ENCODE measurements at places on chromosomes 1 and 21.

DNA sequence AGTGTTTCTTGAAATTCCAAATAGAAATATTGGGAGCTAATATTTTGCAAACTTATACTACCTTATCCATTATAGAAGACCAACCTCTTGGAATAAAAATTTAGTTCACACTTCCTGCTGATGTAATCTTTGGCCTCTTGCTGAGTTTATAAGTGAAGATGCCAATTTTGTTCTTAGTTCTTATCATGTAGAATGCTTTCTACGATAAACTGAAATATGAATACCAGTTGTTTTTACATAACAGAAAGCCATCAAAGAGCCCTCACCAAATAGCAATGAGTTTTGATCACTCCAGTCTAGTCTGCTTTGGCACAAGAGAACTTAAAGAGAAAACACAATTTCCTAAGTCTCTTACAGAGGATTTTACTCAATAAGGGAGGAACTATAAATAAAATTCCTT, 89.5 kb downstream of the DENND1B start:
- no peak for DNase-seq

DNA sequence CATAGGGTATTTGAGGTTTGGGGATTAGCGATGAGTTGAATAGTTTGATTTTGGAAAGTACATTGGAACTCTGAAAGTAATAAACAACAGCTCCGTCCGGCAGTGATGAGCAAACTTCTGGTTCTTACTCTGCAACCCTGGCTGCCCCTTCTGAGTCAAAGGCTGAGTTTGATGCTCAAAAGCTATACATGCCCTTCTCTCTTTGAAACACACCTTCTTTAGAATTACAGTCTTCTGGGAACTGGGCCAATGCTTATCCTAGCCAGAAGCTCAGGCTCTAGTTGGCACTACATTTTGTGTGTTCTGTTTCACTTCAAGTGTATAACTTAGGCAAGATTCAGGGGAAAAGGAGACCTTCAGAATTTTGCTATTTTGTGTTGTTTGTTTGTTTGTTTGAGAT, 9.3 kb downstream of the AHCYL1 start:
- no peak for DNase-seq

DNA sequence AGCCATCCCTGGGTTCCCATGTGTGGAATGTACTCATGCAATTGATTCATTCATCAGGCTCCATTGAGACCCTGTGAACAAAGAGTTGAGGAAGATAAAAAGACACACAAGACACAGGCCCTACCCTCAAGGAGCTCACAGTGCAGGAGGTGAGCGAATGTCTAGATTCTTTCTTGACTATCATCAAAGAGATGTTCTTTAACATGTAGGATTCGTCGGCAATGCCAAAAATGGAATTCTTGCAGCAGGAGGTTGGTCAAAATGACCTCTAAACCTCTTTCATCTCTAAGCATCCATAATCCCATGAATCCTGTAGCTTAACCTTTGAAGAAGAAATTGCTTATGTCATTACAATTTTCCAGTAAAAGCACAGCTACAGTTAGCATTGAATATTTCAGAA, 27.9 kb upstream of the TTF2 start:
- DNase-seq: no peak

- DNase-seq: peak; percentile 37
Observed at GRCh38 chr1:150168960-150169601, 19.4 kb downstream of the PLEKHO1 start.

- no peak for DNase-seq
Observed at GRCh38 chr1:179598631-179599030, 7.0 kb downstream of the TDRD5 start.

Measured in stimulated activated CD8-positive, alpha-beta memory T cell treated with anti-CD3 and anti-CD28 coated beads, Interleukin-15, amount 100 ng/mL, for 48 hours (primary cell).